ENCODE measurements at places on chromosomes 1 and 21. TPM values are rescaled to one million over a fixed set of nuclear protein-coding genes. Genes with fewer than 3 reads are reported as not detected.

- no peak for DNase-seq
These were observed 13.2 kb upstream of the SDHB start for GRCh38 chr1:17067069-17067426.

- no peak for DNase-seq
These were observed 5.2 kb upstream of the KRTAP19-8 start for GRCh38 chr21:31043471-31043870.

DNA sequence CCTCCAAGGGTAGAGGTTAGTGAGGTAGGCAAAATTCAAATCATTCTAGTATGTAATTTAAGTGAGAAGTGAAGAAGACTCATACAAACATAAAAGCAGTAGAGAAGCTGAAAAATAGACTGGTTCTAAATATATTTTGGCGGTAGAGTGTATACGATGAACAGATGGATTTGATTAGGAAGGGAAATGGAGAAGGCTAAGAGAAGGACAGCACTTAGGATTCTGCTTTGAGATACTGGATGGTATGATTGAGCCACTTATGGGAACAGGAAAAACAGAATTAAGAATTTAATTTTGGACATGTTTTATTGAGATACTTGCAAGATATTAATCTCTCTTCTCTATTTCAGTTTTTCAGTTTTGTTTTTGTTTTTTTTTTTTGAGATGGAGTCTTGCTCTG lies 60.1 kb downstream of the EPB41 start:
- no peak for DNase-seq

GRCh38 chr1:151406176-151406575 lies 6.8 kb downstream of the PSMB4 start:
- no peak for DNase-seq

GRCh38 chr21:39388811-39389155 lies 39.9 kb upstream of the HMGN1 start:
- no peak for DNase-seq

GRCh38 chr1:2604156-2604843 lies 17.7 kb downstream of the PRXL2B start:
- no peak for DNase-seq

KIRREL1 gene
- total RNA-seq: not detected

CYP2J2 gene
- 0.34 TPM for total RNA-seq

MYOM3 gene
- total RNA-seq: not detected

STXBP3 gene
- 78.1 TPM for total RNA-seq

KRTAP19-4 gene
- not detected for total RNA-seq
